ENCODE measurements at places on chromosomes 11 and 22. TPM values are rescaled to one million over a fixed set of nuclear protein-coding genes. Genes with fewer than 3 reads are reported as not detected.

PARVG gene
- polyA plus RNA-seq: 2.5 TPM

RCOR2 gene
- 0.86 TPM for polyA plus RNA-seq

SLC17A6 gene
- polyA plus RNA-seq: not detected

MMP8 gene
- polyA plus RNA-seq: not detected

CDC42BPG gene
- 4.5 TPM for polyA plus RNA-seq

TNNT3 gene
- polyA plus RNA-seq: not detected

MMP27 gene
- not detected for polyA plus RNA-seq

MS4A6A gene
- 16.7 TPM for polyA plus RNA-seq

ZP1 gene
- not detected for polyA plus RNA-seq

BRSK2 gene
- polyA plus RNA-seq: 0.43 TPM

OR51B5 gene
- not detected for polyA plus RNA-seq

RAB38 gene
- polyA plus RNA-seq: 8.1 TPM

NELL1 gene
- polyA plus RNA-seq: 14.8 TPM

TYR gene
- not detected for polyA plus RNA-seq

ACAT1 gene
- 692 TPM for polyA plus RNA-seq

ROM1 gene
- 11.1 TPM for polyA plus RNA-seq

TCN2 gene
- 174 TPM for polyA plus RNA-seq

C11orf87 gene
- not detected for polyA plus RNA-seq

Data from kidney (tissue), 22 donors.